C1 segment of cervical spinal cord (tissue), 14 donors: ENCODE measurements at places on chromosomes 6 and 20.

DNA sequence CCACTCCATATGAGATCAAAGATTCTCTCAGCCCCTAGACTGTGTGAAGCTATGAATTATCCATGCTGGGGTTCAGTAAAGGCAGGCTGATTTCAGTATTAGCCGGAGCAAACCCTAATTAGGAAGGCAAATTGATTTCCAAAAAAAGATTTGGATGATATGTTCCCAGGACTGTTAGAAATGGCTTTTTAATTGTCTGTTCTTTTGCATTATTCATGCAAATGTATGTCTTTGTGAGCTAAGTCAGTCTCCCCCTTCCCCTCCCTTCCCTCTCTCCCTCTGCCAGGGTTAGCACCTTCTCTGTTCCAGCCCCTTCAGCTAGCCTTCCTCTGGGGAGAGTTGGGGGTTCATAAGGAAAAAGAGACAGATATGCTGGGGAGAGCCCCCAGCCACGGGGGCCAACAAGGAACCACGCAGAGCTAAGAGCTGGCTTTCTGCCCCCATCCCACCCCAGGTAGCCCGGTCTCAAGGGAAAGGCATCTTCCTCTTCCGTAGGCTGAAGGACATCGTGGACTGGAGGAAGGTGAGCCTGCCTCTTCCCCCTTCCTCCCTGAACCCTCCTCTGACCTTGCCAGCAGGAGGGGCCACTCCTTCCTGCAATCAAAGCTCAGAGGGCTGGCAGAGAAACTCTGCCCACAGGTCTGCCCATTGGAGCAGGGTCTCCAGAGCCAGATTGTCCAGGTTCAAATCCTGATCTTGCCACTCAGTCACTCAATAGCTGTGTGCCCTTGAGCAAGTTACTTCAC, 32.3 kb downstream of the PDRG1 start:
- DNase-seq: no peak

- no peak for DNase-seq
Measured at GRCh38 chr6:11253594-11253993, 21.1 kb upstream of the NEDD9 start.

DNA sequence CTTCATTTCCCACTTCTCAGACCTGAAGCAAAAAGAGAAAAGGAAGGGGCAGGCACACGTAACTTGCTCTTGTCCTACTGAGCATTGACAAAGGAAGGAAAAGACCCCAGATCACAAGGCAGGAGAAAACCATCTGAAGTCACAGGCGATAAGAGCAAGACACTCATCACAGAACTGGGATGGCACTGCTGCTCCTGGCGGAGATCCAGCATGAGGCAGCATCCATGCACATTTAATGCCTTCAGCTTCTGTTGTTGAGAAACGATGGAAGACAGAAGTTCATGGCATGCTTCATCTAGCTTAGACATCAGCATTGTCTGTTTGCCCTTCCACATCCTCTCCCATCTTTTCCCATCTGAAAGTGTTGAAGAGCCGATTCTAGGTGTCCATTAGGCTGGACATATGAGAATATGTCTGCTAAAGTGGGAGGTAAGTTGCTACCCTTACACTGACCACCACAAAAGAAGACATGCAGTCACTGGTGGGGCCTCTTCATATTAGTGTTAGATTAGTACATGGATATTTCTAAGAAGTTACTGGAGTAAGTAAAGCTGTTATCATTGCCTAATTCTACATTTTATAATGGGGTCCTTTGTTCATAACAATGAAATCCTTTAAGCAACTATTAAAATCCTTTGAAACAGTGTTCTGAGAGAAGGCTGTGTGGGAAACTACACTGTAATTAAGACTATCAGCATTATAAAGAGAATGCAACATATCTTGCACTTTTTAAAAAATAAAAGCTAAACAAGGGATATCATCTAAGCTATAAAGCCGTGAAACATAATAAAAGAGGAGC, 618.5 kb downstream of the C6orf118 start:
- DNase-seq: no peak

DNA sequence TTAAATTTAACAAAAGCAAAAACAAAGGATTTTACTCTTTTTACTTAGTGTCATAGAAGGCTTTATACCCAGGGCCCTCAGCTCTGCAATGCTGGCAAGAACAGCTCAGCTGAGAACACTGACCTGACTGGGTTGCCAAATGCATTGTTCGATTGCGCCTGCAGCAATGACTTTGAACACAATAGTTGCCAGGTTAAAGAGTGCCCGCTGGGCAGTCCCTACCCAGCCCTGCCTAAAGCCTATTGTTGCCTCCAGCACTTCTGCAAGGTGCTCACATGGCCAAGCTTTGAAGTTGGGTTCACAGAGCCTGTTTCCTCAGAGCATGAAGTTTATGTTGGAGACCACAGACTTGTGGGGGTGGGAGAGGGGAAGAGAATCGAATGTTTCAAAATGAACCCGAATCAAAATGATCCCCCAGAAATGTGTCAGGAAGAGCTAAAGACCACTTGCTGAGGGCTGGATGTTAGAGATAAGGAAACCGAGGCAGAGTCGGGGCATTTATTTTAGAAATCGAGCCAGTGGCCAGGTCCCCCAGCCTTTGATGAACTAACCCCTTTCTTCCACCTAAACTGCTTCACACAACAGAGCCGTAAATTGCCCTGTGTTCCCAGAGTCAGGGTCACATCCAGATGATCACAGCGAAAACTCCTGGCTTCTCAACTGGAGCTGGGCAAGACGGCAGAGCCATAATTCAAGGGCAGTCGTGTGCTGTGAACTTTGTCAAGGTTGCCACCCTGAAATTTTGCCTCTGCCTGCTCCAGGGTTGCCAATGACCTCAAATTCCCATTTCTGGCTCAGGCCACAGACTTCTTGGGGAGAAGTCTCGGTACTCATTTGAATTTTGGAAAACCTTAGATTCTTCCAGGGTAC, 55.0 kb downstream of the FOXA2 start:
- no peak for DNase-seq

DNA sequence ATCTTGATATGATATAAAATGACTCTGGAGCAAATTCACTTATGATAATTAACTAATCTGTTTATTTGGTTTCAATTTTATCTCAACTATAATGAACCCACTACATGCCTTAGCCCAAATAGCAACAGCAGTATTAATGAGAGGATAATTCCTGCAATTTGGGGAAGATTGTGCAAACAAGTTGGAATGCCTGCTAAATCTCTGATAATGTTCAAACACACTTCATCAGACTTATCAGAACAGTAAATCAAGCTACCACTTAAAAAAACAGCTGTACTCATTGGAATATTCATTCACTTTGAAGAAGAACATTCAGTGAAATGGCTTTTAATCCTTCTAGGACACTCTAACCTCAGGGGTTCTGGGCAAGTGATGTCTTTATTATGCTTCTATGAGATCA, 85.4 kb downstream of the CBLN4 start:
- no peak for DNase-seq

DNA sequence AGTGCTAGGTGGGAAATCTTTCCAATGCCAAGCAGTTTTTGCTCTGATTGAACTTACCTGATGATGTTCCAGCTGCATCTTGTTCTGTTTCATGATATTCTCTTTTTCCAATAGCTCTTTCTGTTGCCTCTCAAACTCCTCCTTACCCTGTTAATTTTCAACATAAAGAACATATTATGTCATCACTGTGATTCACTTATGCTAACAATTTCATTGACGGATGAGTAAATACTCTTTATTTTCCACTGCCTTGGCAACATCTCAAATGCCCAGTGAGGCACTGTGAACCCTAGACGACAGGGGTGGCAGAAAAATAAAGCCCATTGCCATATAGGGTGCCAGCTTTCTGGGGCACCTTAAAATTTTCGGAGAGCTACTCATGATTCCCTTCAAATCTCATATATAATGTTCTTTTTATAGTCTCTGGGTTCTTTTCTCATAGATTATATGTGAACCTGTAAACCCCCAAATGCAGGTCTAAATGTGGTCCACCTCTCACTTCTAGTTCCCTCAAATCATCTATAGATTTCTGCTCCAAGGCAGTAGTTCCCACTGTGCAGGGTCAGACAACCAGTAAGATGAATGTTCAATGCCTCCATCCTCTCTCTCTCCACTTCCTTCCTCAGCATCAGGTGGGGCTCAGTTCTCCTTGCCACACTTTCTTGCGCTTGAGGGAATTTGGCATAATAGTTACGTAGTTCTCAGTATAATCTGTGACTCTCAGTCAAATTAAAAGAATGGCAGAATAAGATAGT, 44.1 kb downstream of the NEDD9 start:
- no peak for DNase-seq
